ENCODE measurements at places on chromosomes 6 and 20.

DNA sequence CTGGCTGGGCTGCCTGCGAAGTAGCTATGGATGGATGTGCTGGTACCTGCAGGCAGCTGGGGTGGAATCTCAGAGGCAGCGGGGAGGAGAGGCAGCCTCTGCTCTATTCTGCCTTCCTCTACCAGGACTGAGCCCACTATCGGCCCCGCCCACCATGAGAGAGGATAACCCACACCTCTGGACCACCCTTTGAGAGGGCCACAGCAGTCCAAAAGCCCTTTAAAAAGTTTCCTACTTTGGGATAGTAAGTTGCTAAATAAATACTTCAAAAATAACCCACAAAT is 36.1 kb downstream of the EZR start:
- no peak for DNase-seq

GRCh38 chr20:20225325-20226043 is 142.4 kb upstream of the INSM1 start:
- DNase-seq, result no peak

- DNase-seq, result no peak
Measured at GRCh38 chr20:4846821-4847220, 125.1 kb downstream of the PRND start.

DNA sequence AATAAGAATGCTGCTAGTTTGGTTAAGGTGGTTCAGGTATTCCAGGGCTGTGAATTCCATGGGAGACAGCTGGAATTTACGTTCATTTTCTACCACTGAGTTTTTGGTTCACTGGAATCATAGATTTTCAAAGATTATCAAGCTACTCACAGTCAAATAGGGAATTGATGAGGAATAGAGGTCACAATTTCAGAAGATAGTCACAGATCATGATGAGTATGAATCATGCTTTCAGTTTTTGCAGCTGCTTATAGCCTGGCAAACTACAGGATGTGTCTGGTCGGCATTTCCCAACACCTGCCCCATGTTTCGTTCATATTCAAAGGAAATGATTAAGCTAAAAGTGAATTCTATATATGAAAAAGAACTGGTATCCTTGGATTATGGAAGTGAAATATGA is 58.7 kb downstream of the BCKDHB start:
- DNase-seq, result no peak

DNA sequence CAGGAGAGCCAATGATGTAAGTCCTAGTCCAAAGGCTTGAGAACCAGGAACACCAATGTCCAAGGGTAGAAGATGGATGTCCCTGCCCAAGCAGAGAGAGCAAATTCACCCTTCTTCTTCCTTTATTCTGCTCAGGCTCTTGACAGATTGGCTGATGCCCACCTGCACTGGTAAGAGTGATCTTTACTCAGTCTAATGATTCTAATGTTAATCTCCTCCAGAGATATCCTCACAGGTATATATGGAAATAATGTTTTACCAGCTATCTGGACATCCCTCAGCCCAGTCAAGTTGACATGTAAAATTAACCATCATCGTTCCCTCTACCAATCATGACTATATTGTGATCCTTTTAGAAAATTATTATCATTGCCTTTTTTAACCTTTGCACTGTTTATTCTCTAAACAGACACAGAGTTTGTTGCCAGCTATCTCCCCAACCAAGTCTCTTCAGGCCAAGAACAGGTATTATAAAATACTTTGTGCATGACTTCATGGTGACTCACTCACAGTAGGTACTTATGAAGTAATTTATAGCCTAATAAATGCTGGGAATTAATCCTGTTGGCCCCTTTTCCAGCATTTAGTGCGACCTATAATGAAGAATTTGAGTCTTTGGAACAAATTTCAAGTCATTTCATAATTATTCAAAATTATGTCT is 26.2 kb upstream of the TSHZ2 start:
- no peak for DNase-seq

GRCh38 chr6:16936893-16937292 is 165.0 kb upstream of the STMND1 start:
- no peak for DNase-seq

DNA sequence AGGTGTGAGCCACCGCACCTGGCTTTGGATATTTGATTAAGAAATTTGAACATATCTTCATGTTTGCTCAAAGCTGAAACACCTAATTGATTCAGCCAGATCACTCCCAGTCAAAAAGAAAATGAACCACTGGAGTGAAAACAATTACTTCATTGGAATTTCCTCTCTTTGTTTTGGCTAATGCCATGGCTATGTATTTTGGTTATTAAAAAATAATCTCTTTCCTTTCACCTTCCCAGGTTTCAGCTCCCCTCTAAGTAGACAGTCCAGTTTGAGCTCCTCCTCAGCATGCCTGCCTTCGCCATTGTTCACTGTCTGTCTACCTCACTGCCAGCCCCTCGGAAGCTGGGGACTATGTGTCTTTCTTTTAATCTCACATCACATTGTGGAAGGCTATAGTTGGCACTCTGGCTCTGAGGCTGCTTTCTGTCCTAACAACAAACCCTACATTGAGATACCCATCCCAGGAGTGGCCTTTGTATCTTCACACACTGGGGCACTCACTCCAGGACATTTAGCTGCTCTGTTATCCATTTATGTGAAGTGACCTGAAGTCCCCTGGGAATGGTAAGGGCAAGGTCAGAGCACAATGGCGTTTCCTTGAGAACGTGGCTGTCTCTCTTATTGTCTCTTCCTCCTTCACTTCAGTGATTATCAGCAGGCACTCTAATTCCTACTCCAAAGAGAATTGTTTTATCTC is 764.0 kb upstream of the CITED2 start:
- no peak for DNase-seq

DNA sequence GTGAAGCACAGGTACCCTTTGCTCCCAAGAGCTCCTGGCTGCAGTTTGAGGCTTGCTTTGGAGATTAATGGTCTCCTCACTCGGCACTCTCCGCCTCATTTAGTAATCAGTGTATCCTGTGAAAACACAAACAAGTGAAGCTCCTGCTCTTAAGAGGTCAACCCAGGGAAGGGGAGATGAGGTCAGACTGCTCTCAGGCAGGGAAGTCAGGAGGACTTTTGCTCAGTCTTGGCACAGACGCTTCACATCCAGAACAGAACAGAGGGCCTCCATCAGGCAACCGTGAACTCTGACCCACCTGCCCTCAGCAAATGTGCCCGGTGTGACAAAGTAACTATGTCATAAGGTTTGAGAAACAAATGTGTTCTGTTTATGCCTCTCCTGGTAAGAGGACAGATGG is 428.8 kb upstream of the JARID2 start:
- no peak for DNase-seq

DNA sequence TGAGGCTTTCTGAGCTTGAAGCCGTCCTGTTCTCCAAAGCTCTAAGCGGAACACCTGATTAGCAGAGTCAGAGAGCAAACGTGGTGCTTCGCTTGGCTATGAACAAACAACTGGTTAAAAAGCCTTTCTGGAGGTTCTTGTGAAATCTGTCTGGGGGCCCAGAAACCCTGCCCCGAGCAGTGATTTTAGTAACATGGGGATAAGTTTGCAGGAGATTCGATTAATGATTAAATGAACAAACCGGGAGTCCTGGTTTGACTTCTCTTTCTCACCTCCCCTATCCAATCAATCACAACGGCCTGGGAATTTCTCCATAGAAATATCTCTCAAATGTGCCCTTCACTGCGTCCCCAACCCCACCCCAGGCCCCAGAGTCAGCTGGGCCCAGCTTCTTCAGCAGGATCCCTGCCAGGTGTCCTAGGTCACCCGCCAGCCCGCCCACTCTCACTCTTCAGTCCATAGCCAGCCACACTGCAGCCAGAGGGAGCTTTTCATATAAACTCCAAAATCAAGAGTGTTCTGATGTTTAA is 43.6 kb downstream of the ZDHHC14 start:
- DNase-seq, result no peak

DNA sequence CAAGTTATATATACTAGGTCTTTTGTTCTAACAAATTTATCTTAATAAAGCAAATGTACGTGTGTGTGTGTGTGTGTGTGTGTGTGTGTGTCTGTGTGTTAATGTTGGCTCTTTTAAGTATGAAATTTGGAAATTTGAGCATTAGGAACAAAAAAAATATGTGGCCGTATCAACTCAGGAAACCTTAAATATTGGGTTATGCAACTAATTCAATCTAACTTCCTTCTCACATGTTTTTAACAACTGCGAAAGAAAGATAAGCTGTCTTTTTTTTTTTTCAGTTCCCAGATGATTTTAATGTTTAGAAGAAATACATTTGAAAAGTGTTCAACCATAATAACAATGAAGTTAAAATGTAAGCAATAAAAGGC is 616.4 kb upstream of the ARID1B start:
- no peak for DNase-seq

DNA sequence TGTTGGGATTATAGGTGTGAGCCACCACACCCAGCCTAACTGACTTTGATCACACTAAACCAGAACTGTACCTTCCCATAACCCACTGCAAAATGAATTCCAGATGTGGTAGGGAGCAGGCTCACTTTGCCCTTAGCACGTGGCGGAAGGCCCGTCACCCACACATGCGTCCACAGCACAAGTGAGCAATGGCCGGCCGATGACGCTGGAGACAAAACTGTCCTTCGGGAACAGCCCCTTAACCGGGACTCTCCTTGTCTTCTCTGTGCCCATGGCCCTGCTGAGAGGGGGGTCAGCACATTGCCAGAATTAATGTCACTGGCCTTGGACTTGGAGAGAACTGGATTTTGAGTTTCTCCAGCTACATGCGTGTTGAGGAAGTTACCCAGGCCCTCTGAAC is 107.2 kb downstream of the TOX2 start:
- DNase-seq, result no peak

GRCh38 chr6:18530201-18530600 is 143.1 kb downstream of the RNF144B start:
- no peak for DNase-seq

DNA sequence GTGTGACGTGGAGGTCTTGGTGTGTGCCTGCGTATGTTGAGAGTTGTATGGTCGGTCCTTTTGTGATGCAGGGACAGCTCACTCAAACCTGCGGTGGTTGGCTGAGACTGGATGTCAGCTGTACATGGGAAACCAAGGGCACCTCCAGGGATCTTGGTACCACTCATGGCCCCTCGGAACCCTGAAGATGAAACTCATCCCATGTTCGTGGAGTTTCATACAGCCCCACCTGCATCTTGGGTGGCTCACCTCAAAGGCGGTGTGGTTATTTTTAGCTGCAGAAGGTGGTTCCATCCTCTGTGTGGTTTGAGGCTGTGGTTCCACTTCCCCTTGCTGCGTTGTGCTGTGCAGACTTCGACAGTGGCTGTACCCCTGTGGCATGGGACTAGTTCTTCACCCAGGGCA is 52.6 kb upstream of the SLC22A1 start:
- DNase-seq, result no peak

DNA sequence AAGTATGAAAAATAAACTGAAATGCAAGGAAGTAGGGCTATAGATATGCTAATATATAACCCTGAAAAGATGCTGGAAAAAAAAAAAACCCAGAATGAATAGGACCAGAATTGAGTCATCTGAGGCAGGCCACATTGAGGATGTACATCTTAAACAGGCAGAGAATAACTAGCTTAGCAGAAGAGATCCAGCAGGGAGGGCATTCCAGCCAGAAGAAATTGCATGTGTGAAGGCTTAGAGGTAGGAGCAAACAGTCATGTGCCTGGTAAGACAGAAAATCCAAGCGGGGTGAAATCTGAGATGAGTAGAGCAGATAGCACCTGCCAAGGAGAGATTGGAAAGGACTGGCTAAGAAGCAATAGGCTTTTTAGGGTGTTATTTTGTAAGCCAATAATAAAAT is 2.6 kb downstream of the COL19A1 start:
- DNase-seq, result no peak

- DNase-seq, result peak; percentile 40
Measured at GRCh38 chr6:42661540-42662153, 60.8 kb downstream of the PRPH2 start.

GRCh38 chr6:24908650-24909035 is 27.1 kb downstream of the RIPOR2 start:
- no peak for DNase-seq

DNA sequence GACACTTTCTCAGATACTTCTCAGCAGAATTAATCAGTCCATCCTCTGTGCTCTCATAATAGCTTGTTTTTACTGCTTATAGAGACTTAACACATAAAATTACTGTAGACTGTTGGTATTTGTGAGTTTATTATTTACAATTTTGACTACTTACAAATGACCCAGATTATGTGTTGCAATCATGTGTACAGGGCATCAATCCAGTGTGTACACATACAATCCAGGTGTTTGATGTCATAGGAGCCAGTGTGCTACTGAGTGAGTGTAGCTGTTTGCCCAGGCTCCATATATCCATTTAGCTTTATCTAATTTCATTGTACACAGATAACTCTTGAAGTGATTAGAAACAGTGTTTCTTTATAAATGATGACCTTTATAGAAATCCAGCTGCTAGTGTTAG is 31.3 kb downstream of the TRMT11 start:
- no peak for DNase-seq

DNA sequence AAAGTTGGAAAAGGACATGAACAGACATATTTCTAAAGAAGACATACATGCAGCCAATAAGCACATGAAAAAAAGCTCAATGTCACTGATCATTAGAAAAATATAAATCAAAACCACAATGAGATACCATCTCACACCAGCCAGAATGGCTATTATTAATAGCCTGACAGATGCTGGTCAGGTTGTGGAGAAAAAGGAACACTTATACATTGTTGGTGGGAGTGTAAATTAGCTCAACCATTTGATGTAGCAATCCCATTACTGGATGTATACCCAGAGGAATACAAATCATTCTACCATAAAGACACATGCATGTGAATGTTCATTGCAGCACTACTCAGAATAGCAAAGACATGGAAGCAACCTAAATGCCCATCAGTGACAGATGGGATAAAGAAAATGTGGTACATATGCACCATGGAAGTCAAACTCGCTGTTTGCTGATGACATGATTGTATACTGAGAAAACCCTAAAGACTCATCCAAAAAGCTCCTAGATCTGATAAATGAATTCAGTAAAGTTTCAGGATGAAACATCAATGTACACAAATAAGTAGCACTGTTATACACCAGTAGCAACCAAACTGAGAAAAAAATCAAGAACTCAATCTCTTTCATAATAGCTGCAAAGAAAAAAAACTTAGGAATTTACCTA is 196.8 kb downstream of the ADGB start:
- DNase-seq, result no peak

GRCh38 chr6:75791881-75792280 is 42.8 kb downstream of the MYO6 start:
- no peak for DNase-seq

- no peak for DNase-seq
Measured at GRCh38 chr20:48414786-48415185, 413.0 kb downstream of the PREX1 start.

All from thoracic aorta (tissue), 2 donors.